ENCODE measurements at places on chromosomes 4 and X.

GRCh38 chr4:25937801-25938200, 23.8 kb downstream of the SMIM20 start:
- DNase-seq, result no peak

DNA sequence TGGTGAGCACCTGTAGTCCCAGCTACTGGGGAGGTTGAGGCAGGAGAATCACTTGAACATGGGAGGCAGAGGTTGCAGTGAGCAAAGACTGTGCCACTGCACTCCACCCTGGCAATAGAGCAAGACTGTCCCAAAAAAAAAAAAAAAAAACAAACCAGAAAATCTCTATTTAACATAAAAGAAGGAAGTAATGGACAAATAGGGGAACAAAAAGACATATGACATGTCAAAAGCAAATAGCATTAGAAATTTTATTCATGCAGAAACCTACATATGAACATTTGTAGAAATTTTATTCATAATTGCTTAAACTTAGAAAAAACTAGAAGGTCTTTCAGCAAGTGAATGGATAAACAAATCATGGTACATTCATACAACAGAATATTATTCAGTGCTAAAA, 97.1 kb upstream of the SH3RF1 start:
- DNase-seq, result no peak

GRCh38 chrX:21014326-21014725, 359.9 kb upstream of the CNKSR2 start:
- no peak for DNase-seq

DNA sequence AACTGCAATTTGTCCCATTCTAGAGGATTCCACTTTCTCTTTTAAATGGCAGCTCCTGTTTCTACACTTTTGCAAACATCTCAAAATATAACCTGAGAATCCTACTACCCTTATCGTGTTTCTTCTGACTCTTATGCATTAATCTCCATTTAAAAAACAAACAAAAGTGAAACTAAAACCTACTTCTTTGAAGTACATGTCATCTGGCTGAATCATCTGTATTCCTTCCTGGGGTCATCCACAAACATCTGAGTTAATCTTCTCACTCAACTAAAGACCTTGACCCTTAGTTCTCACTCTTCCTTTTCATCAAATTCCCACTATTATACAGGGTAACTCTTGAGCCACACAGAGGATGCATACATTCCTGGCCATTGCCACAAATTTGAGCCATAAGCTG, 584.8 kb downstream of the PPARGC1A start:
- no peak for DNase-seq

GRCh38 chrX:793216-793770, 162.7 kb downstream of the SHOX start:
- no peak for DNase-seq

DNA sequence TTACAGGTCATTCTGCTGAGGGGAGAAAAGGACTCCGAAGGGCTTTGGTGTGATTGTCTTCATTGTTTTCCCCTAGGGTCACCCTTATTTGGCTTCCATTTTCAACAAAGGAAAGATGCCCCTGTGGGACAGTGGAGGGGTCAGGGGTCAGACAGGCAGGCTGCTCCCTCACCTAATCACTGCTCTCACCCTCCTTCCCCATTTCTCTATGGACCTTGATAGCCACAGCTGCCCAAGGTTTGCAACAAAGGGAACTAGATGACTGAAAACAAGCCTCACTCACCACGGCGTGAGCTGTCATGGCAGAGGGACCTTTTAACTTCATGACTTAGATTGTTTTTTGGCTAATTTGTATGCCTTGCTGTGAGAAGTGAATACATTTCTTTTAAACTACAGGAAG, 40.7 kb downstream of the C4orf51 start:
- DNase-seq, result no peak
